ENCODE measurements at places on chromosomes 2 and 18.

DNA sequence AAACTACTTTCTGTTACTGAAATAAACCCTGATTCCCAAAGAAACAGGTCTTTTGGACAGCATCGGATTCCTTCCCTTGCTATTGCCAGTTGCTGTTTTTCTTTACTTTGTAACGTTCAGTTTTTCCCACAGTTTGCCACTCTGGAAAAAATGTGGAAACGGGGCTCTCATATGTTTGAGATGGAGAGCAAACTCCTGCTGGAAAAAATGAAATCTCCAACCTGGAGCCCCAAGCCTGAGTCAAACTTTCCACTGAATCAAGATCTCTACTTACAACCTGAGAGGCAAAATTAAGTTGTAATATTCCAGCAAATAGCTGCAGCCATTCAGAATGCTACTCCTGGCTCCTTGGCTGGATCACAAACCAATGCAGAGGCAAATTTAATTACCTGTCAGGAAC, 270.7 kb downstream of the SRBD1 start:
- DNase-seq = no peak

DNA sequence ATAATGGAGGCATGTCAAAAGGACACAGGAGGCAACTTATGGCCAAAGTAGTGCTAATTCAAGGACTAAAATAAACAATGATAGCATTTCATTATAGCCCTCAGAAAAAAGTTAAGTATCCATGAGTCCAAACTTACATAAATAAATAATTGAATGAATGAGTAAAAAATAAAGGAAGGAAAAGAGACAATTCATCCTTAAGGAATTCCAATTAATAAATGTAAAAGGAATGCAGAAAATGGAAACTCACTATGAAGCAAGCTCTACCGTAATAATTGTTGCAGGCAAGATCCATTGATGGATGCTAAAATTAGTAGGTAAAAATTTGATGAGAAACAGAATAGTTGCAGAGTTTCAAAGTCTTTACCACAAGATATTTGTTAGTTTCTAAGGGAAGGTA, 88.2 kb upstream of the RAPGEF4 start:
- no peak for DNase-seq

GRCh38 chr2:56473524-56473923, 289.7 kb downstream of the CCDC85A start:
- DNase-seq = no peak

DNA sequence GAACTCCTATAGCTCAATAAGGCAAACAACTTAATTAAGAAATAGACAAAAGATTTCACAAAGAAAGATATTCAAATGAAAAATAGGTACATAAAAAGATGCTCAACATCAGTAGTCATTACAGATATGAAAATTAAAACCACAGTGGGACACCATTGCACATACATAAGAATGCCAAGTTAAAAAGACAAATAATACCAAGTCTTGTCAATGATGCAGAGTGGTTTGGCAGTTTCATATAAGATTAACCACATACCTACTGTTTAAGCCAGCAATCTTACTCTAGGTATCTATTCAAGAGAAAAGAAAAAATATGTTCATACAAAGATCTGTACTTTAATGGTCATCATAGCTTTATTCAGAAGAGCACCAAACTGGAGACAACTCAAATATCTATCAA, 63.5 kb upstream of the GLS start:
- no peak for DNase-seq

DNA sequence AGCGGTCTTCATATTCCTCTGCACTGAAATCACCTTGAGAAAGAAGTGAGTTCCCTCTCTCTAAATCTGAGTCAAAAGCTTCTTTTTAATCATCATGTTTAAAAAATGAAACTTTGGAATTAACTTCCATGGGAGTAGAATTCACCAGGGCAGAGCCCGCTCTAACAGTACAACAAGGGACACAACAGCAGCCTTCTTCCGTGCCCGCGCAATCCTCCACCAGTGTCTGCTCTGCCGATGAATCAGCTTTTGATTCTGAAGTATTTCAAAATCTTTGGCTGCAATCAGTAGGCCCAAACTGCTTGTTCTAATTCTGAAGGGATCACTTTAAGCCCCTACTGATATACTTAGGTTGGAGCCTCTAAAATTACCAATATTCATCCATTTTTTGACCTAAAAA, 76.9 kb downstream of the USP40 start:
- no peak for DNase-seq

- DNase-seq = no peak
Observed at GRCh38 chr2:201959198-201959597, 74.5 kb upstream of the FZD7 start.

DNA sequence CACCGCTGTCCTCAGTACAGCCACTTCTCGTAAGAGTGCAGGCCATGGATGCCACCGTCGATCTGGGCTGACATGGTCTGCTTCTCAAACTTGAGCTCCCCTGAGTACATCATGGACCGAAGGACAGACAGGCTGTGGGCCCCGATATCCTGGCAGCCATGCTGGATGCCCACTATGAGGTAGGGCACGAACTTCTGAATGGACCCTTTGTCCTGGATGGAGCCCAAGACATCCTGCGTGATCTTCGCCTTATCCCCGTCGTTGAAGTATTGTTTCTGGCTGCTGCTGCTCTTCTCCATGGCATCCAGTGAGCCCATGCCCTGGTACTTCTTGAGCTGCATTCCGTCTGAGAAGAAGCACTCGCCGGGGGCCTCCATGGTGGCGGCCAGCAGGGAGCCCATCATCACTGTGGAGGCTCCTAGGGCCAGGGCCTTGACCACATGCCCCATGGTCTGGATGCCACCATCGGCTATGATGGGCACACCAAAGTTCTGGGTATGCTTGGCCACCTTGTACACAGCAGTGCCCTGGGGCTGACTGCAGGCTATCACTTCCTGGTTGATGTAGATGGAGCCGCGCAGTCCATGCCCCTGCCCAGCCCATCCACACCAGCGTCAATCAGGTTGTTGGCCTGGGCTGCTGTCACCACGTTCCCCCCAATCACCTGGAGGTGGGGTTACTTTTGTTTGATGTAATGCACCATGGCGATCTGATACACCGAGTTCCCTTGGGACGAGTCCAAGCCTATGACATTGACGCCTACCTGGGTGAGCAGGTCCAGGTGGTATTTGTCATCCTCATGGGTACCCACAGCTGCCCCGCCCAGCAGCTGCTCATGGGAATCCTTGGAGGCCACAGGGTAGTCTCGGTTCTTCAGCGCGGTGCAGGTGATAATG, 21.8 kb downstream of the CFLAR start:
- DNase-seq = no peak

- no peak for DNase-seq
Observed at GRCh38 chr2:69241093-69241492, 145.9 kb downstream of the GFPT1 start.

GRCh38 chr2:54572262-54572635, 116.1 kb downstream of the SPTBN1 start:
- no peak for DNase-seq

DNA sequence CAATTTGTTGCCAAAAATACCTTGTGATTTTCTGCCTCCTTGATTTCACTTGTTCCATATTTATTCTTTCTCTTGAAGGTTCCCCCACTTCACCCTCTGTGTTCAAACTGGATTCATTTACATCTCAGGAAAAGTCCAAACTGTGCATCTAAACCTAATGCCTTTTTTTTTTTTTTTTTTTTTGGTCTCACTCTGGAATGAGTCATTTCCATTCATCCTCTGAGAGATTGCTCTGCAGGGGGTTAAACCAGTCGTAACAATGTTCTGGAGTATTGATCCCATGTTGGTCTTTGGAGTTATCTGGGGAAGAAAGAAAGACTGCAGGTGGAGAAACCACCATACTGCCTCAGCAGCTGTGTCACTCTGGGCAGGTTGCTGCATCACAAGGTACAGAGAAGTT, 119.7 kb downstream of the TACR1 start:
- no peak for DNase-seq

GRCh38 chr2:224038049-224038829, 847 bp downstream of the SERPINE2 start:
- DNase-seq = no peak

DNA sequence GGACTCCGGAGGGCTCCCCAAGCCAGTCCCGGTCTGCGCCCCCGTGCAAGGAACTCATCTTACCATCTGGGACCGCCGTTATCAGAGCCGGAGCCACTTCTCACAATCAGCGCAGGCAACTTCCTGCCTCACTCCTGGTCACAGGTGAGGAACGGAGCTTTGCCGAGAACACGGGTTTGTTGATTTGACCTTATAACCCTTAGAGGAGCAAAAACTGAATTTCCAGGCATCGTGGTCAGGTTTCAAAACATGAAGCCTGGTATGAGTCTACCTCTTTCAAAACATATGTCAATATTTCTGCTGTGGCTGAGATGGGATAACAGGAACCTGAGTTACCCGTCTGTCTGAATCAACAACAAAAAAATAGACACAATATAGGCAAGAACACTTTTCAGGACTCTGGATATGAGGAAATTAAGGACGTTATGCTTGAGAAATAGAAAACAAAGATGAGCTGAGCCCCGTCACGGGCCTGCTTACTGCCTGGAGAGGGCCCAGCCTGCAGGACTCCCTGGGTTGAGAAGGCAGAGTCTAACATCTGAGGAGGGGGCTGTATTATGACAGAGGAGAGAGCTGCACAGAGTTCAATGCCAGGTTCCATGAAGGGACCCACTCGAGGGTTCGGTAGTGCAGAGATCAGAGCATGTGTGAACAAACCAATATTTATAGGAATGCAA, 148.7 kb downstream of the NDUFA10 start:
- DNase-seq = no peak

GRCh38 chr2:141565597-141565996, 565.2 kb downstream of the LRP1B start:
- no peak for DNase-seq

DNA sequence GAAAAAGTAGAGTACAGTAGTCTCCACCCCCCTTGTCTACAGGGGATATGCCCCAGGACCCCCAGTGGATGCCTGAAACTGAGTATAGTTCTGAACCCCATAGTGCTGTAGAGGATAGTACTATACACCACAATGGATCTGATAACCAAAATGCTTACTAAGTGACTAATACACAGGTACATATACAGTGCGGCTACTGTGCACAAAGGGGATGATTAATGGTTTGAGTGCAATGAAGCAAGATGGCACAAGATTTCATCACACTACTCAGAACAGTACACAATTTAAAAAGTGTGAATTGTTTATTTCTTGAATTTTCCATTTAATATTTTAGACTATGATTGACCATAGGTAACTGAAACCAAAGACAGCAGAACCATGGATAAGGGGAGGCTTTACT, 446.9 kb upstream of the NRP2 start:
- no peak for DNase-seq

GRCh38 chr2:168536925-168537466, 80.9 kb downstream of the CERS6 start:
- no peak for DNase-seq

DNA sequence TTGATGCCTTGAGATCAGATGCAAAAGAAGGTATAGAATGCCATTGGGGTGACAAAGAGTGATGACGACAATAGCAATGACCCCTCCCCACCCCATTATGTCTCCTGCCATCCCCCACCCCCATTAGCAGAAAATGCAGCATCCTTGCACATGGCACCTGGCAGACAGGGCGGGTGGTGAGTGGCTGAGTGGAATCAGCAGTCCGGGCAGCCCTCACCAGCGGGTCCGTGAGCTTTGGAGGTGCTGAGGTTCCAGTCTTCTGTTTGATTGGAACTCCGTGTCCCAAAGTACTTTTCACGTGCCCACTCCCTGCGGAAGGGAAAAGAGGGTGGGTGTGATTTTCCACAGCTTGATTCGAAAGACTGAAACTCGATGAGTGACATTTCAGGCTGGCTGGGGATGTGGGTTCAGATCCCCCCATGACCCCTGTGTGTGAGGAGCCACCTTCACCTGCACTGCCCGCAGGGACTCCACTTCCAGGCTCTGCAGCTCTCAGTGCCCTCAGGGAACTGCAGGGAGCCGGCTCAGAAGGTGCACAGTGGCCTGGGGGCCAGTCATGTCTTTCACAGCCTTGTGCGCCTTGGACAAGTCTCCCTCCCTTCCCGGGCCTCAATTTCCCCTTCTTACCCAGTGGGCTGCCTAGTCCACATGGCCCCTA, 130.9 kb downstream of the GLI2 start:
- DNase-seq = no peak

DNA sequence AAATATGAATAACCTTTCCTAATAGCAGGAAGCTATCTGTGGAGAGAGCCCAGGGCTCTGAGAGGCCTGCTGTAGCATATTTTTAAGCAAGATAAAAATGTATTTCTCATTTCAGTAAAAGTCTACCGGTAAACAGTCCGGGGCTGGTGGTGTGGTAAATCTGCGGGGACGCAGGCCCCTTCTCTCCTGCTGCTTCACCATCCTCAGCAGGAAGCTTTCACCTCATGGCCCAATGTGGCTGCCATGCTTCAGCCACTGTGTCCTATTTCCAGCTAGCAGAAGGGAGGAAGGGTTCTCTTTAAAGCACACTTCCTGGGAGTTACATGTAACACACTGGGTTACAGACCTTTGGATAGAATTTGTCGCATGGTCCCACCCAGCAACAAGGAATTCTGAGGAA, 79.5 kb upstream of the ODC1 start:
- no peak for DNase-seq

DNA sequence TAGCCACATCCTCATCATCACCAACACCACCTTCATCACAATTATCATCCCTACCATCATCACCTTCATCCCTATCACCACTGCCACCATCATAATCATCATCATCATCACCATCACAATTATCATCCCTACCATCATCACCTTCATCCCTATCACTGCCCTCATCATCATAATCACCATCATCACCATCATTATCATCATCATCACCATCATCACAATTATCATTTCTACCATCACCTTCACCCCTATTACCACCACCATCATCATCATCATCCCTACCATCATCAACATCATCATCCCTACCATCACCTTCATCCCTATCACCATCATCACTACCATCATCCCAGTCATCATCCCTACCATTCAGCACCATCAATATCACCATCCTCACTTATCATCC, 140.5 kb downstream of the LOXHD1 start:
- DNase-seq = no peak

- DNase-seq = no peak
Observed at GRCh38 chr2:103167599-103167998, 405.8 kb downstream of the TMEM182 start.

DNA sequence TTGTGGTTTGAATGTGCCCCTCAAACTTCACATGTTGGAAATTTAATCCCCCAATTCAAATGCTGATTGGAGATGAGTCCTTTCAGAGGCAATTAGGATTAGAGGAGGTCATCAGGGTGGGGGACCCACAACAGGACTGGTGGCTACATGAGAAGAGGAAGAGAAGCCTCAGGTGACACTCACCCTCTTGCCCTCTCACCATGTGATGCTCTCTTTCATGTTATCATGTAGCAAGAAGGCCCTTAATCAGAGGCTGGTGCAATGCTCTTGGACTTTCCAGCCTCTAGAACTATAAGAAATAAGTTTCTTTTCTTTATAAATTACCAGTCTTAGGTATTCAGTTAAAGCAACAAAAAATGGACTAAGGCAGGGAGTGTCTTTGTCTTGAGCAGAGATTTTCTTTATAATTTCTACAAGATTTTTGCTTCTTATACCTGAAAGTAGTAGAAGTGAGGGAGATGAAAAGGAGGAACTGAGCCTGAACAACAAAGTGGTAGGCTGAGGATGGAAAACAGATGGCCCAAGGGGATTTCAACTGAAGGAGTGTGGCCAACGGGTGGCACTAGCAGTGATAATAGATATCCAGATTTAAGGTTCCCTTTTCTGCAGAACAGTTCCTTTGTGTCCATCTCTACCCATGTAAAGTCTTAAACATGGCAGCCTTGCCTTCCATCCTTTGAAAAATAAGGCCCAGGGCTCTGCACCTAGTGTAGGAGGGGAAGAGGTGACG, 49.2 kb upstream of the TGIF1 start:
- DNase-seq = no peak
